ENCODE measurements at places on chromosomes 3 and 15.

DNA sequence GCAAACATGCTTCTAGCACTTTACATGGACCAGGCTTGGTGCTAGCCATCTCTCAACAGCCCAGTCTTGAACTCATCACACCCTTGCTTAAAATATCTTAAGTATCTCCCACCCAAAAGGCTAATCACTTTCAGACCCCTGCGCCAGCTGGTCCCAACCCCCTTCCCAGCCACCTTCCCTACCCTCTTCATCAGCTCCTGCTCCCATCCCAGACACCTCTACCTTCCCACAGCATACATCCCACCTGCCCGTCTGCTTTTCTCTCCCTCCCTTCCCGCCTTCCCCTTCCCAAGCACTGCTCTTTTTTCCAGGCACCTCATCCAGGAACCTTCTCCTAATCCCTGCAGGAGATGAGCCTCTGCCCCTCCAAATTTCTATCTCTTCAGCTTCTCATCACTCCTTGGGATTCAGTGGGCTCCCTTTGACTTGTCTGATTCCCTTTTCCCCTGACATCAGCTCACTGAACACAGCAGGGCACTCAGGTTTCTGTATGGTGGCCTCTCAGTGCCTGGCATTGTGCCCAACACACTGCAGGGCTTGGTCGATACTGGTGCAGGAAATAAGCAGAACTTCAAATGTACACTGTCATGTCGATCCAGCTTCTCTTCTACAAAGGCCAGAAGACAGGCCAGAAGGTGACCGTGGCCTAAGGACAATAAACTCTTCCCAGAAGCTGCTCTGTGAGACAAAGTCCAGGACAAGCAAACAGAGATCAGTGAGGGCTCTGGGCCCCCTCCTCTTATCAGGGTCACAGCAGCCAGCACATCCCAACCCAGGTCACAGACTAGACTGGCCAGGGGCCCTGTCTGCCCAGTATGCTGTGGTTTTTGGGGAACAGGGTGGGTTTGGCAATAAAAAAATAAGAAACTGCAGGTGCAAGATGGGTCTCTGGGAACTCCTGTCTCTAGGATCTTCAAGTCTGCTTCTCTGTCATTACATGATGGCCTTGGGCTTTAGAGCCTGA lies 2.2 kb upstream of the ITIH1 start:
- peaks cover under 1% of the 10 kb centered on the region for H3K4me1 ChIP-seq
- no peak overlapping the region for H3K27ac ChIP-seq
- H3K27me3 ChIP-seq, result no peaks in the 10 kb centered on the region
- no peaks in the 10 kb centered on the region for H3K36me3 ChIP-seq
- H3K4me3 ChIP-seq, result no peak overlapping the region

DNA sequence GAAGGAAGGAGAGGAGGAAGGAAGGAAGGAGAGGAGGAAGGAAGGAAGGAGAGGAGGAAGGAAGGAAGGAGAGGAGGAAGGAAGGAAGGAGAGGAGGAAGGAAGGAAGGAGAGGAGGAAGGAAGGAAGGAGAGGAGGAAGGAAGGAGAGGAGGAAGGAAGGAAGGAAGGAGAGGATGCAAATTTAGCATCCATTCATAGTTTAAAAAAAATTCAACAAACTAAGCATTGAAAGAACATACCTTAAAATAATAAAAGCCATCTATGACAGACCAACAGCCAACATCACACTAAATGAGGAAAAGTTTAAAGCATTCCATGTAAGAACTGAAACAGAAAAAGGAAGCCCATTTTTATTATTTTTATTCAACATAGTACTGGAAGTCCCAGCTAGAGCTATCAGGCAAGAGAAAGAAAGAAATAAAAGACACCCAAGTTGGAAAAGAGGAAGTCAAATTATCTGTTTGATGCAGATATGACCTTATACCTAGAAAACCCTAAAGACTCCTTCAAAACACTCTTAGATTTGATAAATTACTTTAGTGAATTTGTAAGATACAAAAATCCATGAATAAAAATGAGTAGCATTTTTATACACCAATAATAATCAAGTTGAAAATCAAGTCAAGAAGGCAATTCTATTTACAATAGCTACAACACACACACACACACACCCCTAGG lies 52.2 kb upstream of the FXR1 start:
- no peak for DNase-seq
- H3K4me3 ChIP-seq, result no peak overlapping the region
- H3K36me3 ChIP-seq, result no peaks in the 10 kb centered on the region

DNA sequence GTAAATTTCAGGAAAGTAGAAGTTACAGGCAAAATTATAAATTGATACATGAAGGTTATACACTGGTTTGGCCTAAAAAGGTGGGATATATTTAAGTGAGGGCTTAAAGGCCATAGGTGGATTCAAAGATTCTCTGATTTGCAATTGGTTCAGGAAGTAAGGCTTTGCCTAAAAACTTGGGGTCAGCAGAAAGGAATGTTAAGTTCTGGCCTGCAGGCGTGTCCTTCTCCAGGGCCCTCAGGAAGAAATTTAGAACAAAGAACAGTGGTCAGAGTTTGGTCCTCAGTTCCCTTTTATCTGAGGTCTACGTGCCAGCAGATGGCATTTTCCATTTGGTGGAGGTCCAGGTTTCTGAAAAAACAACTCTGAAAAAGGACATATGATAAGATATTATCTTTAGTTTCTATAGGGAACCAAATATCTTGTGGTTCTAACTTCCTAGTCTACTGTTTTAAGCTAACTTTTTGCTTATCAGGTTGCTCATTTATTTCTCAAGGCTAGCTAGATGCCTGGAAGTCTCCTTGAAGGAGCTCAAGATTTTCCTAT lies 40.5 kb downstream of the SCN11A start:
- H3K27me3 ChIP-seq, result no peaks in the 10 kb centered on the region
- H3K4me1 ChIP-seq, result no peaks in the 10 kb centered on the region
- no peak overlapping the region for H3K27ac ChIP-seq
- DNase-seq, result no peak
- H3K4me3 ChIP-seq, result no peak overlapping the region

DNA sequence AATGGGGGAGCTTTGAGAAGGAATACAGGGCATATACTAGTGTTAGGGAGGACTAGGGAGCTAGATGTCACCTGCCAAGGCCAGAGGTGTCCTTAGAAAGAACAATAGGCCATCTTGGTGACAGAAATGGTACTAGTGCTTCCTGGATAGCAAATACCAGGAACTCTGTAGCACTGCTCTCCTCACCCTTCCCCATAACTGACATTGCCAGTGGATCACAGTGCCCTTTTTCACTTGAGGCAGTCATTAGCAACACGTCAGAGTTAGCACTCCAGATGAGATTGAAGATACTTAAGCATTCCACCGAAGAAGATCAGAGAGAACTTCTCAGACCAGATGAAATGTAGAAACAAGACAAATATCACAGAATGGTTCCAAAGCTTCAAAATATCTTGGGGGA lies 103.1 kb upstream of the PDZRN3 start:
- no peak for DNase-seq
- no peaks in the 10 kb centered on the region for H3K36me3 ChIP-seq
- H3K4me3 ChIP-seq, result no peak overlapping the region
- H3K4me1 ChIP-seq, result peaks cover 28% of the 10 kb centered on the region
- no peaks in the 10 kb centered on the region for H3K27me3 ChIP-seq

GRCh38 chr3:46095307-46095706 lies 68.0 kb upstream of the XCR1 start:
- H3K4me1 ChIP-seq, result peaks cover 23% of the 10 kb centered on the region
- no peak overlapping the region for H3K4me3 ChIP-seq
- no peaks in the 10 kb centered on the region for H3K27me3 ChIP-seq
- H3K36me3 ChIP-seq, result no peaks in the 10 kb centered on the region
- DNase-seq, result no peak
- H3K27ac ChIP-seq, result no peak overlapping the region

GRCh38 chr15:55827204-55827603 lies 84.3 kb upstream of the PRTG start:
- no peak for DNase-seq
- H3K4me3 ChIP-seq, result no peak overlapping the region
- no peaks in the 10 kb centered on the region for H3K27me3 ChIP-seq
- H3K4me1 ChIP-seq, result no peaks in the 10 kb centered on the region
- H3K27ac ChIP-seq, result no peak overlapping the region

DNA sequence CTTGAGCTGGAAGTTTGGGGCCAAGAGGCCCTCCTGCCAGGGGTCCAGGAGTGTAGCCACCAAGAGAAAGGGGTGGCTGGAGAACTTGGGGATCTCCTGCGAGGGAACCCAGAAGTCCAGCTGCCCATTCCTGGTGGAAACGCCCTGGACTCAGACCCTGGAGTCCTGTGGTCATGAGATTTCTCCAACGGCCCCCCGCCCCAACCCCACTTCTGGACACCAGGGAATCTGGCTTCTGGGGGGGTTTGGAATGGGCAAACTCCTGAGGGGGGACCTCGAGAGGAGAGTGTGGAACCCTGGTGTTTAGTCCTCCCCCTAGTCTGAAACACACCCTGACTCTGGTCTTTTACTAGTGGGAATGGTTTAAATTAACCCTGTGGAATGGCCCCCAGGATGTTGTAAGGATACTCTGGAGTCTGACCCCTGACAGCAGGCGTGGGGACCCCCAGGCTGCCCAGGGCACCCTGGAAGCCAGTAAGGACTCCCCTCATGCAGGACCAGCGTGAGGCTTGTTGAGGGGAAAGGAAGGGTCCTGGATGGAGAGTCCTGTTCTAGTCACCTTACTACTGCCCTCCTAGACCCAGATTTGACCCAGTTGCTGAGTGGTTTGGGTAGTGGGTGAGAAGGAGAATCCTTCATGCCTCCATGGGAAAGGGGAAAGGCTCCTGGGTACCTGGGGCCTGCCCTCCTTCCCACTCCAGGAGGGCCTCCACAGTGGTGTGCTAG lies 540 bp downstream of the KLHDC8B start:
- peak overlapping the region; percentile 64 for H3K4me3 ChIP-seq
- no peaks in the 10 kb centered on the region for H3K27me3 ChIP-seq
- H3K36me3 ChIP-seq, result no peaks in the 10 kb centered on the region
- H3K4me1 ChIP-seq, result peaks cover 42% of the 10 kb centered on the region
- DNase-seq, result no peak
- peak overlapping the region; percentile 90 for H3K27ac ChIP-seq

DNA sequence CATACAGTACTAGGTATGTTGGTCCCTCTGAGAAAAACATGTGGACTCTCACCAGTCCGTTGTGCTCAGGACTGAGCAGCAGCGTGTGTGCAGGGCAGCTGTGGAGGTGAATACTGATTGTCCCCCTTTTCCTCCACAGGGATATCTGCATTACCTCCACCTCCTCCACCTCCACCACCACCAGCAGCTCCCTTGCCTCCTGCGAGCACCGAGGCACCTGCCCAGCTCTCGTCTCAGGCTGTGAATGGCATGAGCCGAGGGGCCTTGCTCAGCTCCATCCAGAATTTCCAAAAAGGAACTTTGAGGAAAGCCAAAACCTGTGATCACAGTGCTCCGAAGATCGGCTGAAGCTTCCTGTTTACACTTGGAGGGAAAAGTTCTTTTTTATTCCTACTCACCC lies 9.0 kb downstream of the PDHB start:
- no peak overlapping the region for H3K4me3 ChIP-seq
- no peaks in the 10 kb centered on the region for H3K27me3 ChIP-seq
- DNase-seq, result no peak
- peaks cover 78% of the 10 kb centered on the region for H3K36me3 ChIP-seq
- peaks cover 7% of the 10 kb centered on the region for H3K4me1 ChIP-seq
- peak overlapping the region; percentile 35 for H3K27ac ChIP-seq

DNA sequence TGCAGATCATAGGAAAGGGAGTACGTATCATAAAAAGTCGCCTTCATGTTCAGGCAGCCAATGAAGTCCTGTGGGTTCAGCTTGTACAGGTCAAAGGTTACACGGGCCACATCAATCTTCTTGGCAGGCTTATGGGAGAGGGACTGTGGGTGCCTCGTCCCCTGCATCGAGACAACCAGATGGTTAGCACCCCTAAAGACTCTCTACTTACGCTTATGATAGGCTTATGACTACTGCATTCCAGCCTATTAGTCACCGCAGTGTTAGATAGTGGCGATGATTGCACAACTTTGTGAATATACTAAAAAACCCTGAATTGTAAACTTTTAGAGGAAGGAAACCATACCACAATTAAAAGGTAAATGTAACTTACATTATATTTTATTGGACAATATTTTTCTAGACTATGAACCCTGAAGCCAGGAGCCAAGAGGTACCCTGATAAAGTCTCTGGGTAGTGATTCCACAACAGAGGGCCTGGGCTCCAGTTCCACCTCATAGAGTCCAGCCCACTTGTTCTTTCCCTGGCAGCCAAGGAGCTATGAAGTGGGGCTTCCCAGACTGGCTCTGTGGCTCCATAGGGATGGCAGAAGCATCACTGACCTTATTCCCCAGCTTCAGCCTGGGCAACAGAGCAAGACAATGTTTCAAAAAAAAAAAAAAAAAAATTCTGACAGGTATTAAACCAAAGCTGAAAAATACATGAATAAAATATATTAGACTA lies 2.5 kb upstream of the FANCD2 start:
- no peak overlapping the region for H3K4me3 ChIP-seq
- H3K4me1 ChIP-seq, result peaks cover 26% of the 10 kb centered on the region
- DNase-seq, result no peak
- H3K27ac ChIP-seq, result no peak overlapping the region
- no peaks in the 10 kb centered on the region for H3K27me3 ChIP-seq
- H3K36me3 ChIP-seq, result no peaks in the 10 kb centered on the region

DNA sequence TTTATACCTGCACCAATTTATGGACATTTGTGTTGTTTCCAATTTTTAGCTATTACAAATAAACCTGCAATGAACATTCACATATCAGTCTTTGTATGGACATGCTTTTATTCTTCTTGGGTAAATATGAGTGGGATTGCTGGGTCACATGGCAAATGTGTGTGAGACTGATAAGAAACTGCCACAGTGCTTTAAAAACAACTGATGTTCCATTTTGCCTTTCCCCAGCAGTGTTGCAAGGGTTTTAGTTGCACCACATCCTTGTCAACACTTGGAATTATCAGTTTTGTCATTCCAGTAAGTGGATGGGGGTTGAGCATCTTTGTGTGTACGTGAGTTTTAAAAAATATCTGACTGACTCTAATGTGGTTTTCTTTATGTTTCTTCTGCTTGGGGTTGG lies 191.2 kb downstream of the PLCL2 start:
- no peaks in the 10 kb centered on the region for H3K27me3 ChIP-seq
- H3K36me3 ChIP-seq, result no peaks in the 10 kb centered on the region
- no peaks in the 10 kb centered on the region for H3K4me1 ChIP-seq
- H3K27ac ChIP-seq, result no peak overlapping the region
- no peak overlapping the region for H3K4me3 ChIP-seq

Measured in vagina (tissue), 2 donors.